ENCODE measurements at places on chromosomes 7 and 10. TPM values are rescaled to one million over a fixed set of nuclear protein-coding genes. Genes with fewer than 3 reads are reported as not detected.

The ANKRD2 gene
- polyA plus RNA-seq: not detected

The NRF1 gene
- polyA plus RNA-seq: 5.4 TPM

The PAX4 gene
- polyA plus RNA-seq: 0.65 TPM

The GNAT3 gene
- not detected for polyA plus RNA-seq

The EVX1 gene
- 0.95 TPM for polyA plus RNA-seq

The CLEC2L gene
- not detected for polyA plus RNA-seq

The MYPN gene
- polyA plus RNA-seq: not detected

The RHOBTB1 gene
- polyA plus RNA-seq: 21.2 TPM

The ADAM12 gene
- 4.9 TPM for polyA plus RNA-seq

The NYAP1 gene
- polyA plus RNA-seq: not detected

DNA sequence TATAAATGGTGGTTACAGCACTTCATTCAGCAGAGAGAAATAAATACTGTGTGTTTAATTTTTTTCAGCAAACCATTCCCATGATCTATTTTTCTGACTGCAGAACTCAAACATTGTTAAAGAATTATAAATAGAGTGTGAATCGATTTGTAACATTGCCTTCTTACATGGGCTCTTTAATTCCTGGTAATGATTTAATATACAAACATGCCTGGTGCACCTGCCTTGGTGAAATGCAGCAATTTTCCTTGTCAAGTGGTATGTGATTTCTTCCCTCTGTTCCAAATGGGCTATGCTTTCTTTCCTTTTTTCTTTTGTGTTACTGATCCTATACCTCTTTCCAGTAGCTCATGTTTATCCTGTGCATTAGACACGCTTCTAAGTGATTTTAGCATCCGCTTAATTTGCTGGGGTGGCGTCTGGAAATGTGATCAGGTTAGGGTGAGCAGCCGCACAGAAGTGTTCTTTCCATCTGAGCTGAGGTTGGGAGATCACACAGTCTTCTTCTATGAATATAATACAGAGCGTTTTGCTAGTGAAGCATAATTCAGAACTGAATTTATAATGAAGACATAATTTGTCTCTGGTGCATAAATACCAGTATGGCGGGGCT lies 94.3 kb upstream of the ITGB1 start:
- no peak for DNase-seq

GRCh38 chr10:123160311-123160980 lies 6.2 kb downstream of the BUB3 start:
- no peak for DNase-seq

DNA sequence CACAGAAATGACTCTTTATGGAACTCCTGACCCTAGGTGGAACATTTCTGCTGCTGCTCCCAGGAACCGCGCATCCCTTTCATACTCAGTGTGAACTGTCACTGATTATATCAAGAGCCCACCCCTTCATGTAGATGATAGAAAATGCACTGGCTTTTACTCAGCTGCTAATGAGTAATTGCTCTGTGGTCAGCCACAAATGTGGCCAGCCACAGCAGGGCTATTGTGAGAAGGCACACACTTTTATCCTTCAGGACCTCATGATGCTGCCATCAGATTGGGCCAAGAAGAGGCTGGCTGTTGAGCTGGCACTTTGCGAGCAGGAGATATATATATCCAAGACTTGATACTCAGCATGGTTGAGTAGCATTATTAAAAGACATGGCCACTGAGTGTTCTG lies 124.7 kb downstream of the CFAP58 start:
- DNase-seq: no peak

DNA sequence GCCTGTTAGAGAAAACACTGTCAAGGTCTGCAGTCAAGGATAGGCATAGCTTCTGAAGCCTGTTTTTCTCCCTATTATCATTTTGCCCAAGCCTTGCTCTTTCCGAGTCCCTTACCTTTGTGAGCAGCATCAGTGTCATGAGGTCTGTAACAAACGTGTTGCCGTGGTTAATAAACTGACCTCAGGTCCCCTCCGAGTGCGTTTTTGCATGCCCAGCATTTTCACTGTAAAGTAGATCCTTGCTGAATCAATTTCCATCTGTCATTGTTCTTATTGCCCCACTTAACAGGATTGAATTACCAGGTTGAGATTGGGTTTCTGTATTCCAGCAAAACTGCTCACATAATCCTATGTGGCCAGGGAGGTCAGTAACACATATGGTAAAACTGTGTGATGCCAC lies 110.3 kb downstream of the ZNF248 start:
- DNase-seq: no peak

DNA sequence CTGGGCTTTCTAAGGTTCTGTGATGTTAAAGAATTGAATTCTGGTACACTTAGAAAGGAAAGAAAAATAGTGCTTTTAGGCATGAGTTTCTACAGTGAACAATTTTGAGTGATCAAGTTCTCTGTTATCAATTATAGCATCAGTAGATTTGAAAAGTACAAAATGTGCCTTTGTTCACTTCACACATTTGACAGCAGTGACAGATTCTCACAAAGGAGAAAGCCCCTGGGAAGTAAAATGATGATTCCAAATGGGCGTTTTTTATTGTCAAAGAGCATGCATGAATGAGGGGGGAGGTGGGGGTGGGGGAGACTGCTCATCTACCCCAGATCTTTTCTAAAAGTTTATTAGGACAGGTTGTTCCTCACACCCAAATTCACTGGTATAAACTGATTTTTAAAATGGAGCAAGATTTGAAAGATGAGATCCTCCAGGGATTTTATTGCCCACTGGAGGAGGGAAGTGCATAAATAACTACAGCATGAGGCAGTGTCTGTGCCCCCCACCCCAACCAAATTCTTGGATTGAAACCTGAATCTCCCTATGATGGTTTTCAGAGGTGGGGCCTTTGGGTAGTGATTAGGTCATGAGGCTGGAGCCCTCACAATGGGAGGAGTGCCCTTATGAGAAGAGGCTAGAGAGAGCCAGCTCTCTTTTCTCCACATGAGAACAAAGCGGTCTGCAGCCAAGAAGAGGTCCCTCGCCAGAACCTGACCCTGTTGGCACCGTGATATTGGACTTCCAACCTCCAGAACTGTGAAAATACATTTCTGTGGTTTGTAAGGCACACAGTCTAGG lies 79.5 kb downstream of the AOAH start:
- no peak for DNase-seq

DNA sequence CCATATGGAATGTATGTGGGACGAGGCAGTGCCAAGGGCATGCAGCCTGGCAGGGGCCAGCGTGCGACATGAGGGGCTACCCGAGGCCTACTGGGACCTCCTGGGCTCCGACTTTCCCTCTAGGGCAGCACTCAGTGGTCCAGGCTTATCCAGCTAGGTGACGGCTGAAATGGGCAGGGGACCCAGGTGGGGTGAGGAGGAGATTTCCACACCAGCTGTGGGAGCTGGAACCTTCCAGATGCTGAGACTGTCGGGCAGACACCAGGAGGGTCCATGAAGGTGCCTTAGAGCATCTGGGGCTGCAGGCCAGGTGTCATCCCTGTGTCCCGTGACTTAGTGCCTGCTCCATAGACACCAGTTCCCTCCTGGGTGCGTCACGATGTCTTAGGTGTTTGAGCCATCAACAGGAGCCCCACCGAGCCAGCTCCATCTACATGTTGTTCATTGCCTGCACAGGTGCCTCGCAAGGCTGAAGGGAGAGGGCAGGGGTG lies 13.4 kb downstream of the ZNF316 start:
- no peak for DNase-seq

DNA sequence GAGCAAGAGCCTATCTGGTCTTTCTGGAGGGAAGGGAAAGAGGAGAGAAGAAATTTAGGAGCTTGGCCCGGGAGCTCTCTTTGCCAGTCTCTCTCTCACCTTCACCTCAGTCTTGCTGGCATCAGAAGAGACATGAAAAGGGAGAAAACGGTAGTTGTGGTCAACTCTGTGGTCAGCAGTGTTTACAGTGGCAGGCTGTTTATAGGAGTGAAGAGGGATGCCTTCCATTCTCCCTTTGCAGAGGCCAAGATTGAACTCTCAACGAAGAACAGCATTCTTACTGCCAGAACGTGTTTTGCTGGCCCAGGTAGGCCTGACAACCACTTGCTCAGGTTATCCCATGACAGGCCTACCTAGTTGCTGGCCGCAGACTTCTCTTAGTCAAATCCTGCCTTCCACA lies 133.3 kb downstream of the CCDC3 start:
- no peak for DNase-seq

DNA sequence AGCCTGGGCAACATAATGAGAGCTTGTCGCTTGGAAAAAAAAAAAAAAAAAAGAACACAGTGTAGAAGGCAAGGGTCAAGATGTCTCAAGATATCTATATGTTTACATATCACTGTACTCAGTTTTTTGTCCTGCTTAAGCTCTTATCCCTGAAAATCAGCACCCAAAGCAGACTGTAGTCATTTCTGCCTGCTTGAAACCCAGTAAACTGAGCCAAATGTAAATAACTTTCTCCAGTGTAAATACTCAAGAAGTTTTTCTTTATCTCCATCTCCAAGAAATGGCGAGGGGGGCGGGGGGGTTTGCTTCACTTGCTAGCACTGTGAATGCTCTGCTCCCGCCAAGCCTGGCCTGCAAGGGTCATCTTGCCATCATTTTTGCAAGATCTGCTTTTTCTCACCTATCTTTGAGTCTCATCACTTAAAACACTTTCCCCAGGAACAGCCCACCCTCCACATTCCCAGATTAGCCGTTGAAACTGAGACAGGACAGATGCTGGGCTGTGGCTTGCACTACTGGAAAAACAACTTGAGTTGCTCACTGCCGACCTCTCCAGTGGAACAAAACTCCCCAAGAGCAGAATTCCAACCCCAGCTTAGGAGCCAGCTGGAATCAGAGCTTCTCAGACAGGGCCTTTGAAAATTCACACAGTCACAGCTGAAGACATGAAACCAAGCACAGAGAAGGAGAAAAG lies 54.6 kb downstream of the AFAP1L2 start:
- DNase-seq: peak; percentile 67

DNA sequence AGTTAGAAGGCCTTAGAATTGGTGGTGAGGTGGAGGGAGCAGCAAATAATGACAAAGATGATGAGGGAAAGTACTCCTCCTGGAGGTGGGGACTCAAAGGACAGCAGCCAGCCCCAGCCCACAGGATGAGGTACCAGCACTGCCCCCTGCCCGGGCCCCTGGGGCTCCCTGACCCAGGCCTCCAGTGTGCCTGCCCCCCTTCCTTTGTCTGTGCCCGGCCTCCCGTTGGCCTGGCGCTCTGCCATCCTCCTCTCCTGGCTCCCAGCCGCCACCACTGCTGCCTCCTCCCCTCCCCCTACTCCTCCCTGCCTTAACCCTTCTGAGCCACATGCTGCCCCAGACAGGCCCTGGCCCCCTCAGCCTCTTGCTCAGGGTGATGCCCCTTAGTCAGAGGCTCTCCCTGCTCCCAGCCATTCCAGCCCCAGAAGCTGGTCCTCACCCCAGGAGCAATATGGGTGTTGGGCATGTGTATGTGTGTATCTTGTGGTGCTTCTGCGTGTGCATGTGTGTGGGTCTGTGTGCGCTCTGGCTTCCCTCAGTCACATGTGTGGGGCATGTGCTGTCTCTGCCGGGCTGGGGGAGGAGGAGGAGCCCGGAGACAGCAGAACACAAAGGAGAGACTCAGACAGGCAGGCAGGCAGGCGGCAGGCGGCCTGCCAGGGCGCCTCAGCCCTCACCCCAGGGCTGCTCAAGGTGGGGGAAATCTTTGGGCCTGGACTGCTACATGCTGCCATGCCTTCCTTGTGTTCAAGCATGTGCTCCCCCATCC lies 2.6 kb downstream of the LDB1 start:
- peak; percentile 93 for DNase-seq

GRCh38 chr10:108632144-108632543 lies 1291.2 kb downstream of the XPNPEP1 start:
- DNase-seq: no peak

- peak; percentile 46 for DNase-seq
These were observed 607.4 kb upstream of the MBL2 start for GRCh38 chr10:53379956-53380355.

GRCh38 chr10:104957178-104957841 lies 316.2 kb downstream of the SORCS3 start:
- DNase-seq: no peak

- no peak for DNase-seq
These were observed 404 bp upstream of the FMC1 start for GRCh38 chr7:139340808-139341057.

DNA sequence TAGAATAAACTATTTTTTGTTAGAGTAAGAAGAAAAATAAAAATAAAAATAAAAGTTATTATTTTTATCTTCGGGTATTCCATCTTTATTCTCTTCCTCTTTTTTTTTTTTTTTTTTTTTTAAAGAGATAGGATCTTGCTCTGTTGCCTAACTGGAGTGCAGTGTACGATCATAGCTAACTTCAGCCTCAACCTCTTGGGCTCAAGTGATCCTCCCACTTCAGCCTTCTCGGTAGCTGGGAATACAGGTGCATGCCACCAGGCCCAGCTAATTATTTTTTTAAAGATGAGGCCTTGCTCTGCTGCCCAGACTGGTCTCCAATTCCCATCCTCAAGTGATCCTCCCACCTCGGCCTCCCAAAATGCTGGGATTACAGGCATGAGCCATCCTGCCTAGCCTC lies 15.4 kb downstream of the STAM start:
- no peak for DNase-seq

- DNase-seq: no peak
These were observed 389.0 kb upstream of the SORCS1 start for GRCh38 chr10:107553470-107553869.

GRCh38 chr10:101450277-101451080 lies 96.5 kb downstream of the BTRC start:
- no peak for DNase-seq

- DNase-seq: no peak
These were observed 1.4 kb upstream of the DRGX start for GRCh38 chr10:49397036-49397999.

GRCh38 chr7:105279688-105280007 lies 109.1 kb downstream of the SRPK2 start:
- no peak for DNase-seq
